ENCODE measurements at places on chromosomes 4 and X.

DNA sequence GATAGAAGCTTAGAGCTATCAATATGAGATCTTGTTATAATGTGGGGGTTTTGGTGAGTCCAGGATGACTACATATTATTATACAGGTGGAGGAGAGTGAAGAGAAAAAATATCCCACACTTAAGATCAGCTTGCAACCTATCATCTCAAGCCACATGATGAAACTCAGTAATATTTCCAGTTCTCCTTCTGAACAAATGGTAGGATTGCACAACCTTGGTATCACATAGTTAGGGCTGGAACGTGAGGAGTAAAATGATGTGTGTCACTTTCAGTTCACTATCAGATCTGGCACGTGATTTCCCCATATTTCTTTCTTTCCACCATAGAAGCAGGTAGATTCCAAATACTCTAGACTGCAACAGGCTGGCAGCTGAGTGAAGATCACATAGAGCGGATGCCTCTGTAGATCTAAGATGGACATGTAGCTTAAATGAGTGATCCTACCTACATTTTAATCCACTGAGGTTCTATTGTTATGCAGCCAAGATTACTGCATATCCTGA lies 150.6 kb upstream of the ANKRD50 start:
- DNase-seq = no peak

GRCh38 chr4:142778430-142778829 lies 67.7 kb downstream of the INPP4B start:
- no peak for DNase-seq

- DNase-seq = no peak
Observed at GRCh38 chr4:184568770-184569169, 80.5 kb downstream of the CASP3 start.

DNA sequence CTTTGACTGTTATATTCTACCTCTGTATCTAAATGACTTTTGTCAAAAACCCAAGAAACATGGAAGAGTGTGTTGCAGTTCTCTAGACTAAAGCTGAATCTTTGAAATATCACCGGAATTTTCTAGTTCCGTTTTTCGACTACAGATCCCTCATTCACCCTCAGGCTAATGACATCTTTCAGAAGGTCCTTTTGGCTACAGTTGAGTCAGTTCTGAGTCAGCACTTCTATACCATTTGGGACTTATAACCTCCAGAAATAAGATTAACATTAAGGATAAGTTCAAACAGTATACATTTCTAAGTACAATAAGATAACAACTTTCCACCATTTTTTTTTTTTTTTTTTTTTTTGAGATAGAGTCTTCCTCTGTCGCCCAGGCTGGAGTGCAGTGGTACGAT lies 331.0 kb upstream of the CPXCR1 start:
- DNase-seq = no peak

GRCh38 chr4:85979276-85979675 lies 380.6 kb downstream of the MAPK10 start:
- DNase-seq = no peak

- DNase-seq = no peak
Observed at GRCh38 chrX:53190363-53190960, 34.5 kb downstream of the KDM5C start.

GRCh38 chr4:38696697-38697096 lies 32.7 kb downstream of the KLF3 start:
- DNase-seq = no peak

- no peak for DNase-seq
Observed at GRCh38 chrX:47607091-47607490, 12.6 kb downstream of the SYN1 start.

GRCh38 chr4:100809506-100809905 lies 291.7 kb upstream of the EMCN start:
- DNase-seq = no peak

GRCh38 chrX:15939737-15940136 lies 85.1 kb upstream of the AP1S2 start:
- DNase-seq = no peak

- DNase-seq = no peak
Observed at GRCh38 chr4:145484225-145484846, 2.7 kb downstream of the SMAD1 start.

GRCh38 chrX:72052415-72053090 lies 79.2 kb downstream of the RTL5 start:
- DNase-seq = no peak

GRCh38 chr4:37132351-37132974 lies 112.1 kb upstream of the NWD2 start:
- DNase-seq = no peak

DNA sequence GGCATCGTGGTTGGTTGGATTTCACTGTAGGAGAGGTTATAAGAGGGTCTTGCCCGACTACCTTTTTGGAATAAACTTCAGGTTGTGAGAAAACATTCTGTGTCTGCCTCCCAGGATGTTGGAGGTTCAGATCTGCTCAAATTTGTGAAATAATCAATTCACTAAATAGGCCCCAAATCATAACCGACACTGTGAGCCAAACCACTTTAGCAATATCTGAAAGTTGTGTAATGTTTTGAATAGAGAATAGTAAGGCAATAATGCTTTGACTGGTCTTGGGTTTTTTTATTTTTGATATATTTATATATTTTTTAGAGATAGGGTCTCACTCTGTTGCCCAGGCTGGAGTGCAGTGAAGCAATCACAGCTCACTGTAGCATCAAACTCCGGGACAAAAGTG lies 131.2 kb downstream of the GLRA3 start:
- no peak for DNase-seq

DNA sequence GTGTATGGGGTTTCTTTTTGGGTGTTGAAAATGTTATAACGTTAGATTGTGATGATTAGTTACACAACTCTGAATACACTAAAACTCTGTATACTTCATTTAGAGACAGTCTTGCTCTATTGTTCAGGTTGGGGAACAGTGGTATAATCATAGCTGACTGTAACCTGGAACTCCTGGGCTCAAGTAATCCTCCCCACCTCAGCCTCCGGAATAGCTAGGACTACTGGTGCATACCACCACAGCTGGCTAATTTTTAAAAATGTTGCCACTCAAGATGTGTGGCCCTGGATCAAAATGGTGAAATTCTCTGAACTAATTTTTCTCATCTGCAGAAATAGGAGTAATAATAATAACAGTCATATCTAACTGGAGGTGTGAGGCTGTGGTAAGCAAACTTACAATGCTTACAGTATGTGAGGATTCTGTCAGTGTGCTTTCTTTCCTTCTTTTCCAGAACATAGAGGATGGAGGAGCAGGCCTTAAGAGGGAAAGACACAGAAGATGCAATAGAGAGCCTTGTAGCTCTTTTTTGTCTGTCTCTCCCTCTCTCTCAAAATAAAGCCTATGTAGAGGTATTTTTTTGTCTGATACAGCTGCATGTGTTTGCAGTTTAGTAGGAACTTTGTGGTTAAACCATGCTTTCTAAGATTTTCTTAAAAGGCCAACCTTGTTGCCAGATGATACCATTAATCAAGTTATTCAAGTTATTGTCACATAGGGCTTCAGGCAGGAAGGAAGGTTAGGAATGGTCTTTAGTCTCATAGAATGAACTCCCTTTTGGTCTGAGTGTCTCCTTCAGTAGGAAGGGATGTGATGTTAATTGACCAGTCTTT lies 7.5 kb downstream of the ADD1 start:
- no peak for DNase-seq

DNA sequence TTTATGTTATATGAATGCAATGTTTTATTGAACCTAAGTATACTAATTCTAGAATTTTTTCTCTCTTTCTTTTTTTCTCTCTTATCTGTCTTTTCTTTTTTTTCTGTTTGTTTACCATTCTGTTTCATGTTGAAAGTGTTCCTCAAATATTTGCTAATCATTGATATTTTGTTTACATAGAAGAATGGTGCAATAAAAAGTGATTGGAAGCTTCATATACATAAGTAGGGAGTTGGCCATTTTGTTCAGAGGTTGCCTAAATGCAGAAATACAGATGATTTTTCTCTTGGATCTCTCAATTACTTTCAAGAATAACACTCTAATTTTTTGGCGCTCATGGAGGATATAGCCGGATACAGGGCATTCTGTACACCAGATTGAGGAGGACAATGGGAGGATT lies 5.7 kb upstream of the SERTM2 start:
- DNase-seq = no peak

DNA sequence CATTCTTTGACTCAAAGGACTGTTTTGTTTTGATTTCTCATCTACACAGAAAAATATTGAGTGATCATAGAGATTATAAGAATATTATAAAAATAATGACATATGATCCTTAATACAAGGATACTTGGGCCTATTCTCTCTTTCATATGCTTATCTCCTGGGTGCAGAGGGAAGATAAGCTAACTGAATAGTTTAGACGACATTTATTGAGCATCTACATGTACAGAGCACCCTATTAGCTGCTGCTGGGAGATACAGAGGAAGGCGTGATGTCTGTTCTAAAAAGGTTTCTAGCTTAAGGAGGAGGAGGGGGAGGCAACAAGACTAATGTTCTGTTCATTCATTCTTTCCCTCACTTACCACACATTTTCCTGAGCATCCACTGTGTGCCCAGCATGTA lies 106.8 kb downstream of the HDAC8 start:
- no peak for DNase-seq

GRCh38 chr4:147830987-147831386 lies 99.1 kb downstream of the ARHGAP10 start:
- DNase-seq = no peak

DNA sequence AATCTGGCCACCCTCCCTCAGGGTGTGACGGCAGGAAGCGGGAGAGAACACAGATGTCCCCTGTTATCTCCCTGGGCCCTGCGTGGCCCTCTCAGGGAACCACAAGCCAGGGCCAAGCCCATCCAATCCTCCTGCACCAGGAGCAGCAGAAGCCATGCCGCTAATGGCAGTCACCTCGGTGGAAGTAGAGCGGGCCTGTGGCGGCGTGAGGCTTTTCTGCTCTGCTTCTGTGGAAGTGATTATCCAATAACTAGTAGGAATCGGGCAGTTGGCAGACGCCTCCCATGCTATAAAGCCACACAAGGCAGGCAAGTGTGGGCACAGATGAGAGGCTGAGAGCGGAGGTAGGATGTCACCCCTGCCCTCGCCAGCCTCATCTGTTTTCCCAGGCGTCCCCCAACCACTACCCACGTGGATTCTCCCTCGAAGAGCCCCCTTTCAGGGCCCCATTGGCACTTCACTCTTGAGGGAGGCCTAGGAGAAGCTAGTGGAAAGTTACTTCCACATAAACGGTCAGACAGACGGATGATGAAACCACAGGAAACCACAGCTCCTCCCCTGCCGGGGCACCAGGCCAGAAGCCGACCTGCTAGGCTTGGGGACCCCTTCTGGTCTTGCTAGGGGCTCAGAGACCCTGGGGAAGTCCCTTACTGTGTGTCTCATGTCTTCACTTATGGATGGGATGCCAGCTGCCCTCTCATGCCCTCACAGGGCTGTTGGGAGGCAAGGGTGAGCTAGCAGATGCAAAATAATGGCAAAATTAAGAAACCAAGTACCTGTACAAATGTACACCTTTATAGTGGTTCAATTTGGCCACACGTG lies 18.8 kb upstream of the TMSB4X start:
- no peak for DNase-seq

GRCh38 chrX:115642895-115643530 lies 82.0 kb downstream of the PLS3 start:
- peak; percentile 7 for DNase-seq

DNA sequence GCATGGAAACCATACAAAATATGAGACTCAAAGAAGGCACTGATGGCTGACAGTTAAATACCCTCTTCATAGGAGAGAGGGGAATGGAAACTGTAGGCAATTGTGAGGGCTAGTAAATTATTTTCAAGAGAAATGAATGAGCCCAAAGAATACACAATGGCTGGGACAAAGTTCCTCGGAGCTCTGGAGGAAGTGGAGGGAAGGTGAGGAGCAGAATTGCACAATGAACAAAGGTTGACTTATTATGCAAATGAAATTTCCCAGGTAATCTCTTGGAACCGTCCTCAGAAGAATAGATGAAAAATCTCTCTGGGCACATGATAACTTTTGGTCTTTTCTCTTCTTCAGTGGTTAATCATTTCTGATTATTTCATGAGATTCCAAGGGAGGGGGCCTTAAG lies 202.6 kb upstream of the VCX start:
- no peak for DNase-seq

GRCh38 chr4:18405054-18405453 lies 383.5 kb upstream of the LCORL start:
- DNase-seq = no peak

DNA sequence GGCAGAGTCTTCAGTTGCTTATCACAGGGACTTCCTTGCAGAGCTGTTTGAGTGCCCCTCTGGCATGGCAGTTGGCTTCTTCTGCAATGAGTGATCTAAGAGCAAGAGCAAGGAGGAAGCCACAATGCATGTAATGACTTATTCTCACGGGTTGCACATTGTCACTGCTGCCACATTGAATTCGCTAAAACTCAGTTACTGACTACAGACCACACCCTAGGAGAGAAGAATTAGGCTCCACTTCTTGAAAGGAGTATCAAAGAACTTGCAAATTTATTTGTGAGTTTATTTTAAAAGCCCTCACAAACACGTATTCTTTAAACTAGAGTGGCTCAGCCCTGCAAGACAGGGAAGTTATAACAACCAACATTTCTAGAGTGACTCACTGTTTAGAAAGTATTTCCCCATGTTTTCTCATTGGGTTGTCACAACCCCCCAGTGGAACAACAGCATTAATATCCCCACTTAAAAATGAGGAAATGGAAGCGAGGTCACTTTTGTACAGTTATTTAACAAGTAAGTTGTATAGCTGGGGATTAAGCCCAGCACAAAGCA lies 32.4 kb upstream of the RBPJ start:
- DNase-seq = no peak

DNA sequence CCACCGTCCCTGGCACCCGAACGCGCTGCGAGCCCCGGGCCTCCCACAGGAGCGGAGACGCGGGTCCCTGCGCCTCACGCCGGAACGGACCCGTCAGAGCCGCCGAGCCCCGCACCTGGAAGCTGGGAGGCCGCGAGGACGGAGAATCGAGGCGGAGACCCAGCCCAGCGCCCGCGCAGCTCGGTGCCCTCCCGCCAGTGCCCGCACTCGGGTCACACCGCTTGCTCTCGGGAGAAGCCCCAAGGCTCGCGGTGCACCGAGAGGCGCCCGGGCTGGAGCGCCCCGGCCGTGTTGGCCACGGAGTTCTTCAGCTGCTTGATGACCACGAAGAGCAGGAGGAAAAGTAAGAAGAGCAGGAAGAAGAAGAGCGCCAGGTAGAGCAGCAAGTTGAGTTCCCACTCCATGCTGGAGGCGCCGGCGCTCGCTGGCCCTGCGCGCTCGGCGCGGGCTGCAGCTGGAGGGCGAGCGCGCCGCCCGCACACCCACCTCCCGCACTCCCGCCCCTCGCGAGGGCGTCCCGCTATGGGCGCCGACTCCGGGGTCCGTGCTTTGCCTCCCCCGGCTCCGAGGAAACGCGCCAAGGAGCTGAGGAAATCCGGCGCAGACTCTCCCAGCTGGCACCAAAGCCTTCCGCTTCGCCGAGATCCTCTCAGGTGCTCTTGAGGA lies at the start of gene SMIM43:
Gene SMIM43, minus strand, starts transcription at position 463 of the 666 bp plus-strand sequence. Its CDS starts 59 bp downstream, at position 404.
- peak; percentile 79 for DNase-seq

- DNase-seq = no peak
Observed at GRCh38 chrX:23857935-23858334, 49.8 kb downstream of the APOO start.

GRCh38 chrX:150352114-150352513 lies 11.0 kb upstream of the MAMLD1 start:
- DNase-seq = no peak

- DNase-seq = no peak
Observed at GRCh38 chrX:9494771-9495170, 29.9 kb downstream of the TBL1X start.

GRCh38 chr4:39706334-39706733 lies 8.4 kb downstream of the UBE2K start:
- DNase-seq = no peak

- no peak for DNase-seq
Observed at GRCh38 chr4:177484613-177485021, 42.4 kb upstream of the AGA start.

- DNase-seq = peak; percentile 58
Observed at GRCh38 chrX:1246816-1247215, 21.8 kb upstream of the CSF2RA start.
